ENCODE measurements at places on chromosomes 5 and 9. TPM values are rescaled to one million over a fixed set of nuclear protein-coding genes. Genes with fewer than 3 reads are reported as not detected.

Gene CDC42SE2
- total RNA-seq: 15.2 TPM

DNA sequence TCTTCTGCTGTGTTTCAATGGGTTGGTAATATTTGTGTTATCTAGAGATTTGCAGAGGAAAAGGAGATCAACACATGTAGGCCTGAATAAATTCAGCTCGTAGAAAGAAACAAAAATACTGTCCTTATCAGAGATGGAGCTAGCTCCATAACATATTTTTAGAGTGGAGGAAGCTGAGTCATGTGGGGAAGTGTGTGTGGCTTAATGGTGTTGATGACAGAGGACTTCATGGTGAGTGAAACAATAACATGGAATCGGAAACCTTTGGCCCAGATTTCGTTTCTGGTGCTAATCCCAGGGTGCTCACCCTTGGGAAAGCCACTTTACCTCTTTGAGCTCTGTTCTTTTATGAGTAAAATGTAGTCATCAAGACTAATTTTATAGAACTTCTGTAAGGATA, 825.0 kb downstream of the TLR4 start:
- no peak for ATAC-seq

Gene SLC25A2
- 0.24 TPM for total RNA-seq

Gene FBLL1
- not detected for total RNA-seq

Gene PRLR
- 7.6 TPM for total RNA-seq

- ATAC-seq: no peak
These were observed 39.8 kb downstream of the HMCN2 start for GRCh38 chr9:130305381-130305780.

Gene TAF11L5
- not detected for total RNA-seq

- ATAC-seq: no peak
These were observed 203.9 kb downstream of the RAB3C start for GRCh38 chr5:58786711-58787303.

Gene NHP2
- 179 TPM for total RNA-seq

GRCh38 chr5:34460496-34460895, 195.6 kb upstream of the RAI14 start:
- no peak for ATAC-seq

DNA sequence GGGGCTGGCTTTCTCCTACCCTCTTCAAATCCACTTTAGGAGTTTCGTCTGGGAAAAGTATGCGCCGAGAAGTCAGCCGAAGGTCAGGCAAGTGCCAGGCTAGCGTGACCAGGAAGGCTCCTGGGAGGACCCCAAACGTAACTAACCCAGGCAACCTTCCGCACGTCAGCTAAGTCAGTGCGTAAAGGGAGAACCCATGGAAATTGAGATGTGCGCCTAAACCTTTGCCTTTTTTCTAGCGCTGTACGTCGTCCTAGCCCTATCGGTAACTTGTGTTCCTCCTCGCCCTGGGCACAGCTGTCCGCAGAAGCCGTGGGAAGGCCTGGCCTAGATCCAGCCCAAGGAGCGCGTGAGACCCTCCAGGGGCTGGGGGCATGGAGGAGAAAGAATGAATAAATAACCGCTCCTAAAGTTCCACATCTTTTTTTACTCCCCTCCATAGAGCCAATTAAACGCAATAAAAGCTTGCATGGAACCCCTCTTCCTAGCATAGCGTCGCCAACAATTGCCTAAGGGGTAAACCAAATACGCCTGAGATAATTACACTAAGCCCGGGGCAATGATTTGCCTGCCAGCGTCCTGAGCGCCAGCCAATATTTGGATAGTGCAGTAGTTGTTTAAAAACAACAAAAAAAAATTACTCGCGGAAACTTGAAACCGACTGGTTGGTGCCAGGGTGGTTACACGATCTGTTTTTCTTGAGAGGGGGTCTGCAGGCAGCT, 4.0 kb upstream of the FOXB2 start:
- ATAC-seq: no peak

DNA sequence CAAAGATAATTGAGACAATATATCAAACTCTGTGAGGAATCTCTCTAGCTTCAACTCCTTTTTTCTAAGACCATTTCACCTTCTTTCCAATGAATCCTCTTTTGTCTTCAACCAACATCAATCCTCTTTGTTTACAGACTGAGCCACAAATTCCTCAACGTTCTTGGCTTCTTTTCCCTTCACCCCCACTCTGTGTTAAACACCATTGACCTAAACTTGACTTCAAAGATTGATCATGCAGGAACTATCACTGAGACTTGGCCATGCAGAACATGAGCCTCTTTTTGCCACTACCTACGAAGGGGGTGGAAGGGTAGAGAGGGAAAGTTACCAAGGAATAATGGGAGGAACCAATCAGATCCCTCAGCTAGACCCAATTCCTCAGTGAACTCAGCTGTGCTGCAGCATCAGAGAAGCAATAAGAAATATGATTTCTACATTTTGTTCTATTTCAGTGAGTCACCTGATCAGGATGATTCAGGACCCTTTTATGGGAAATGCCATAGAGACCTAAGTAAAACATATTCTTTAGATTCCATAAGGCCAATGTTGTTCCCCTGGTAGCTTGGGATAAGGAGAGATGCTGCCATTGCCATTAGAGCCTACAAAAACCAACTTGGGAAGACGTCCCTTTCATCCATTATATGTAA, 187.7 kb upstream of the RGMB start:
- ATAC-seq: no peak

DNA sequence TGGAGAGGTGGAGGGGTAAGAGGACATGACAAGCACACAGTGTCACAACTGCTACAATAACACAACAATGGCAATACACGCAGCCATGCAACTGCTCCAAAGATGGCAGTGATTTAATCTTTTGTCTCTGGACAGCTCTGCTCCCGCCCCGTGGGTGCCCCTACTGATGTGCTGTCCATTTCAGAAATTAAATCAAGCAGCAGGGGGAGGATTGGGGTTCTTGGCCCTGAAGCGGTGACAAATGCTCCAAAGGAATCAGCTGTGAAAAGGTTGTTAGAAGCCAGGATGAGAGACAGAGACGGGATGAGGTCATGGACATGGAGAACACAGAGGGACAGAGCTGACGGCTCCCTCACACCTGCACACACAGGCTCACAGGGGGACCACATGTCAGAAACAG, 22.6 kb downstream of the CNTFR start:
- no peak for ATAC-seq

- ATAC-seq: no peak
These were observed 89.1 kb upstream of the LIFR start for GRCh38 chr5:38645508-38645907.

Gene RAD50
- total RNA-seq: 23.1 TPM

- no peak for ATAC-seq
These were observed 172.3 kb upstream of the GNA14 start for GRCh38 chr9:77820293-77820954.

Gene ZFAND5
- 97.6 TPM for total RNA-seq

DNA sequence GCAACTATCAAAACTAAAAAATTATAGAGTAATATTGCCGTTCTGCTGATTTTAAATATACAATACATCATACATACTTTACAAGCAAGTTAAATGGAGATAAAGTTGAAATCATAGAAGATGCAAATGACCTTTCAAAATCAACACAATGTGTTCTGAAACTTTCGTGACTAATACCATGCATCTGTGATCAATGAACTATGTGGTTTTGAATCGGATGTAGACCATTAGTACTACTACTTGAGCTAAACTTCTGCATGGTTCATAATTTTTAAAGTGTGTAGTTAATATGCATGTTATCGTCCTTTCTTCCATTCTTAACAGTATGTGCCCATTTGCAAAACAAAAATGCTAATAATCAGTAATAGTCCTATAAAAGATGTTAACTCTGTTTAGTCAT, 11.3 kb upstream of the PHF2 start:
- no peak for ATAC-seq

Data from esophagus mucosa (tissue), 1 donor.